ENCODE measurements at places on chromosomes 13 and 19. TPM values are rescaled to one million over a fixed set of nuclear protein-coding genes. Genes with fewer than 3 reads are reported as not detected.

ZNF490 gene
- 17.4 TPM for total RNA-seq

CDX2 gene
- total RNA-seq: not detected

PCDH9 gene
- total RNA-seq: 0.17 TPM

PSG6 gene
- not detected for total RNA-seq

PLPPR2 gene
- total RNA-seq: 6.3 TPM

ITGBL1 gene
- not detected for total RNA-seq

ZNF790 gene
- 13.9 TPM for total RNA-seq

FSD1 gene
- total RNA-seq: 21.8 TPM

IGFL3 gene
- total RNA-seq: not detected

TEX26 gene
- total RNA-seq: not detected

FAM216B gene
- not detected for total RNA-seq

AXL gene
- total RNA-seq: 0.11 TPM

UCHL3 gene
- 24.8 TPM for total RNA-seq

MADCAM1 gene
- 0.44 TPM for total RNA-seq

LMTK3 gene
- 12.8 TPM for total RNA-seq

FAM174C gene
- total RNA-seq: 44.5 TPM

FUT2 gene
- not detected for total RNA-seq

Data from activated naive CD8-positive, alpha-beta T cell treated with anti-CD3 and anti-CD28 coated beads, Interleukin-2, amount 10 ng/mL, durations not matched to agents 7 days and 5 days (primary cell).